ENCODE measurements at places on chromosomes 16 and 17.

DNA sequence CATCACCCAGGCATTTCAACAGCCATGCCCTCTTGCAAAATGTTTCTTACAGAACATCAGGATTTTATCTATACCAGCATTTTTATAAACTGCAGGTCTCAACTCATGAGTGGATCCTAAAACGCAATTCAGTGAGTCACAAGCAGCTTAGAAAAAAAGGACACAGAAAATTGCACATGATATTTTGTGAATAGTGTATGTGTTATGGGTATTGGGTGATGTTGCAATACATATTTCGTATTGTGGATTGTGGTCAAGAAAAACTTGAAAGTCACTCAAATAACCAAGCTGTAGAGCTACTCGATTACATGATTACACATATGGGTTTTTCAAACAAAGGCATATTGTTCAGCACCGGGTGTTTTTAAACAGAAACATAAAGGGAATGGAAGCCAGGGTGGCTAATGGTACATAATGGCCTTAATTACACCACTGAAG lies 1.4 kb downstream of the WIPI1 start:
- no peak for DNase-seq

- DNase-seq: no peak
These were observed 42.2 kb downstream of the PAFAH1B1 start for GRCh38 chr17:2635675-2636074.

DNA sequence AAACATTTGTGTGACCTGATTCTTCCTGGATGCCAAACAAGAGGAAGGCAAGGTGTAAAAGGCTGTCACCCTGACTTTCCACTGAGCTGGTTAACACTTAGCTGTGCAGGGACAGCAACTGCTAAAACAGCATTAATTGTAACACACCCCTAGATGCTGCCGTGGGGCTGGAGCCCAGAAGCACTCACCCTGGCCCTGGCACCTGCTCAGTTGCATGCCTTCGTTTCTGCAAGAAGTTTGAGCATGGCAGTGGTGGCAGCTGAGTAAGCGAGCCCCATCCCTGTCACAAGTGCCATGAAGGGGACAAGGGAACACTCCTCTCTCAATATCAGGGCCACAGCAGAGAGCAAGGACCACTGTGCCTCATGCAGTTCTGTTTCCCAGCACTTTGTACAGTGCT lies 330.2 kb downstream of the TMEM114 start:
- DNase-seq: no peak

DNA sequence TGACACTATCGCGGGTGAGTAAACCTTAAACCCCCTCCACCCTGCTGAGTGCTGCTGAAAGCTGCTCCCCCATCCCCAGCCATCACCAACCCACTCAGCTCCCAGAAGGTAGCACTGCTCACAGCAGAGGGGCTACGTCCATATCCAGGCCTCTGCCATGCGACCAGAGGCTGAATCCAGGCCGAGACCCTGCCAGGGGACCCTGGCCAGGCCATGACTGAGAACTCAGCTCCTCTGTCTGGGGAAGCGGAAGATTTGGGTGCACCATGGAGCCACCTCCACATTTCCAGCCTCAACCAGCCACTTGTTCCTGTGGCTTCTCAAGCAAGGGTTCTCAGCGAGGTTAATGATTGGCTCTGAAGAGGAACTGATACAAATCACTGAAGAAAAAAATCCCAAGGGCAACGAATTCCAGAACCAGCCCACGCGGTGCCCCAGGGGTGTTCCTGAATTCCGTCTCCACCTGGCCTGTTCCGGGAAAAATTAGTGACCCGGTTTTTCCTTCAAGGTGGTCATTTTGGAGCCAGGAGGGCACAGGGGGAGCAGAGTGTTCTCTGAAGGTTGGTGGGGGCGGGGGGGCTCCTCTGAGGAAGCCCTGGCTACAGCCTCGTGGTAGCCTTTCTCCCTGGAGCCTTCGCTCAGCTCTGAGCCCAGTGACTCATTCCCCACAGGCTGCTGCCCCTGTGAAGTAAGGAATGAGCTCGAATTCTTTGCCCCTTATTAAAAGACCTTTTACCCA lies 9.3 kb upstream of the SLC16A5 start:
- DNase-seq: no peak
